ENCODE measurements at places on chromosomes 11 and 22.
A peak's percentile ranks its signal among the peaks of the same experiment; 100 is the strongest.

GRCh38 chr22:45451972-45452371 is 38.5 kb downstream of the RIBC2 start:
- no peak for DNase-seq

DNA sequence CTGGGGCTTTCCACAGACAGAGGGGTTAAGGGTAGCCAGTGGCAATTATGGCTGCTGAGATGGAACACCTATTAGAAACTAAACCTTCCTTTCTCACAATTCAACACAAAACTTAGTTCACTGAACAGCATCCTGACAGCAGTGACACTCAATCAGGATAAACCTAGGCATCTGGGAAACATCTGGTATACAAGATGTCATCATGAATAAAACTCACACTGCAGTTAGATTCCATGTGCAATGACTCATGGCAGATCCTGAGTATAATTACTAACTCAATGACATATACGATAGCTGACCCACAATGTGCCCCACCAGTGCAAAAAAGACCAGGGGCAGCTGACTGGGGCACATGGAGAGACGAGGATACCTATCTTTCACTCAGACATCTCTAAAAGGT is 17.7 kb downstream of the RBFOX2 start:
- DNase-seq, result no peak

- DNase-seq, result no peak
These were observed 367.9 kb downstream of the METTL15 start for GRCh38 chr11:28476049-28476448.

DNA sequence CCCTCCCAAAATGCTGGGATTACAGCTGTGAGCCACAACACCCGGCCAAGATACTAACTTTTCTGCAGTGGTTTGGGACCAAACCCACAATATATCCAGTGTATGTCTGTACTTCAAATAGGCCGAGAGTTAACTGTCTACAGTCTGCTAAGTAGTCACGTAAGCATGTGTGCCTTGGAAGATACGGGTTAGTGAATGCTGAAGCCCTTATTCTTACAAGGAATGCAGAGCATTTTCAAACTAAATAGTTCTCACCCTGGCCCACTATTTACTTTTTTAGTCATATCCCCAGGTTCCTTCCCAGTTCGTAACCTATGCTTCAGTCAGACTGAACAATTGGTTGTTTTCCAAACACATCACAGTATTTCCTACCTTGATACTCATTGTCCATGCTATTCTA is 176.0 kb downstream of the WNT11 start:
- no peak for DNase-seq

GRCh38 chr11:61975638-61976419 is 8.4 kb upstream of the FTH1 start:
- no peak for DNase-seq

GRCh38 chr11:19919050-19919561 is 206.5 kb downstream of the NAV2 start:
- no peak for DNase-seq

DNA sequence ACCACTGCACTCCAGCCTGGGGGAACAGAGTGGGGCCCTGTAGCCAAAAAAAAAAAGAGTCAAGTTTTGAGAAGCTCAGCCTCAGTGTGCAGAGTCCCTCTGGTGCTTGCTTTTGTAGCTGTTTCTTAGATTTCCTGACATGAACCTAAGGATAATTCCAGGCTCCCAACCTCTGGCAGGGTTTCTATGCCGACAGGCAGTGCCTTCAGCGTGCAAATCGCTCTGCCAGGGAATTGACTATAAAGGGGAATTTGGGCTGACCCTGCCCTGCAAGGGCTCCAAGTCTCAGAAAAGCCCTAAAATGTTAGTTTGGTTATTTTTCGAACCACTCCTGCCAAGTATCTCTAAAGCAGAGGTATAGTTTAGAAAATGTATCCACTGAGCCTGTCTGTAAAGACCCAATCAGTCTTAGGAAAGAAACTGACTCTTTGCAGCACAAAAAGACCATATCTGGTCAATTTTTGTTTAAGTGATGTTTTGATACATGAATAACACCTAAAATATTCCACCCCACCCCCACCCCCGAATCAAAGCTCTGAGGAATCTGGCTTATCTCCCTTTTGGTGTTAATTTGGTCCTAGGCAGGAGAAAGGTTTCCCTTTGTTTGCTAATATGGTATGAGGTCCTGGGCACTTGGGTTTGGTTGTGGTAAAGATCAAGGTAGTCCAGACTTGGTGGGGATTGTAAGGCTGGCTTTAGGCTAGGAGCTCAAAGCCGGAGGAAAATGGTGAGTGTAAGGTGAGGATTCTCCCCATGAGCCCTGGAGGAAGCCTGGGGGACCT is 49.7 kb downstream of the ANO1 start:
- no peak for DNase-seq

DNA sequence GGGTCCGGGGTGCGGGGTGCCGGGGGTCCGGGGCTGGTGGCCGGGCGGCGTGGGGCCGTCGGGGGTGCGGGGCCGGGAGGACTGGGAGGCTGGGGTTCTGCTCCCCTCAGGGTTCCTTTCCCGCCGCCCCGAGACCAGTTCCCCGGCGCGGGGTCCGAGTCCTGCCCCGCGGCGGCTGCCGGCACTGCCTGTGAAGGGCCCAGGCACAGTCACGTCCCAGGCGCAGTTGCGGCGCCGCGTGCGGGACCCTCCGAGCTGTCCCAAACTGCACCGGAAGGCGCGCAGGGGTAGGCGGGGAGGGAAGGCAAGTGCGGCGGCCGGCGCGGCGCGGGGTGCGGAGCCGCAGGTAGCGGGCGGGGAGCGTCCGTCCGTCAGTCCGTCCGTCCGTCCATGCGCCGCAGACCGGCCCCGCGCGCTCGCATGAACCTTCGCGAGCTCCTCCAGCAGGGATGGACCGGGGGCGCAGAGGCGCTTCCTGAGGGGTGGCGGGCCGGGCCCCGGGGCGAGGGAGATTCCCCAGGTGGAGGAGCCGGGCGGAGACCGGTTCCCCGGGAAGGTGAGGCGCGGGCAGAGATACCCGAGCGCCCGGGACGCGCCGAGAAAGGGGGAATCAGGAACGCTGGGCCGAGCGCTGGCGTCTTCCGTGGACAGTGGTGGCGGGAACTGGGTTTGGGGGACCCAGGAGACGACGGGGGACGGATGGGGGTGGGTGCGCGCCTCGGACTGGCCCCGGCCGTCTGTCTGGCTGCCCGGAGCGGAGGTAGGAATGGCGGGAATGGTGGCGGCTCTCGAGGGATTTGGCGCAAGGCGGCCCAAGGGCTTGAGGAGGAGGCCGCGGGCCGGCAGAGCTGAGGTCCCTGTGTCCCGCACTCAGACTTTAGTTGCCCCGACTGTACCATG is 3.1 kb upstream of the ADORA2A start:
- DNase-seq, result no peak

DNA sequence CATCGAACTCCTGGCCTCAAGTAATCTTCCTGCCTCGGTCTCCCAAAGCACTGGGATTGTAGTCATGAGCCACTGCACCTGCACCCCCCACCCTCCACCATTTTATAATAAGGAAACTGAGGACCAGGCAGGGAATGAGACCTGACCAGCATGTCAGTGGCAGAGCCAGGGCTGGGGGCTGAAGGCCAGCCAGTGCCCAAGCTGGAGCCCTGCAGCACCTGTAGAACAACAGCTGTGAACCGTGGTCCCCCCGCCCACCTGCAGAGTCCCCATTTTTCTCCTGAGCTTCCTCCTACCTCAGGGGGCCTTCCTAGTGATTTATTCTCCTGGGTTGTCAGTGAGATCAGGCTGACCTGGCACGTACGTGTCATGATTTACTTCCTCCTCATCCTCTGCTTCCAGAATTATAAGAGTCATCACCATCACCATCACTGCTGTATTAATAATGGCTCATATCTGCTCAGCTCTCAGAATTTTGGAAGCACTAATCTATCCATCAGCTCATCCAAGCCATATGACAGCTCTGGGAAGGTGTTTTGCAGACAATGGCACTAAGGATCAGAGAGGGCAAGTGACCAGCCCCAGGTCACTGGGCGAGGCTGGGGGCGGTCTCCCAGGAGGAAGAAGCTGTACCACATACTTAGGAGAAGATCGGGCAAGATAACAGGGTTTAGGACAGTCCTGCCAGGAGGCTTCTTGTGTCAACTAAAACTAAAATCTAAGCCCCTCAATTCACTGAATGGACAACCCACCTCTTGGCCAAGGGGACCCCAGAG is 5.5 kb upstream of the SLCO2B1 start:
- DNase-seq, result no peak

DNA sequence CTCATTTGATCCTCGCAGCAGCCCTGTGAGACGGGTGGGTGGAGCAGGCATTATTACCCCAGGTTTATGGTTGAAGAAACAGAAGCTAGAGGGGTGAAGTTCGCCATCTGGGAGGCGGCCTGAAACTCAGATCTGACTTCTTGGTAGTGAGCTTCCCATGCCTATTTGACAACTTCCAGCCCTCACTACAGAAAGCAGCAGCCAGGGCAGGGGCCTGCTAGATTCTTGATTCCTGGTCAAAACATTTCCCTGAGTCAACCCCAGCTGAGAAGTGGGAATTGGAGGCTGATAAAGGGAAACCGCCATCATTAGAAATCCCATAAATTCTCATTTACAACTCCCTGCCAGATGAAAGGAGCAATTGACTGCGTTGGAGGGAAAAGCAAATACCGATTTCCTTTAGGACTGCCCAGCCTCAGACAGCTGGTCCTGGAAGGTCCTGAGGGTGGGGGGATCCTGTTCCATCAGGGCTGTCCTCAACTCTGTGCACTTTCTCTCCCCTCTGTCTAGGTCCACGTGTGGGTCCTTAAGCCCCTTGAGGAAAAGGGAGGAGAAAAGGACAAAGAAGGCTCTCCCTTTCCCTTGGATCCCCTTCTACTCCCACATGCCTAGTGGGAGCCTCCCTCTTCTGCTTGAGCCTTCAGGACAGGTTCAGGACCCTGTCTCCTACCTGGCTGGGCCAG is 10.2 kb upstream of the NECTIN1 start:
- no peak for DNase-seq

DNA sequence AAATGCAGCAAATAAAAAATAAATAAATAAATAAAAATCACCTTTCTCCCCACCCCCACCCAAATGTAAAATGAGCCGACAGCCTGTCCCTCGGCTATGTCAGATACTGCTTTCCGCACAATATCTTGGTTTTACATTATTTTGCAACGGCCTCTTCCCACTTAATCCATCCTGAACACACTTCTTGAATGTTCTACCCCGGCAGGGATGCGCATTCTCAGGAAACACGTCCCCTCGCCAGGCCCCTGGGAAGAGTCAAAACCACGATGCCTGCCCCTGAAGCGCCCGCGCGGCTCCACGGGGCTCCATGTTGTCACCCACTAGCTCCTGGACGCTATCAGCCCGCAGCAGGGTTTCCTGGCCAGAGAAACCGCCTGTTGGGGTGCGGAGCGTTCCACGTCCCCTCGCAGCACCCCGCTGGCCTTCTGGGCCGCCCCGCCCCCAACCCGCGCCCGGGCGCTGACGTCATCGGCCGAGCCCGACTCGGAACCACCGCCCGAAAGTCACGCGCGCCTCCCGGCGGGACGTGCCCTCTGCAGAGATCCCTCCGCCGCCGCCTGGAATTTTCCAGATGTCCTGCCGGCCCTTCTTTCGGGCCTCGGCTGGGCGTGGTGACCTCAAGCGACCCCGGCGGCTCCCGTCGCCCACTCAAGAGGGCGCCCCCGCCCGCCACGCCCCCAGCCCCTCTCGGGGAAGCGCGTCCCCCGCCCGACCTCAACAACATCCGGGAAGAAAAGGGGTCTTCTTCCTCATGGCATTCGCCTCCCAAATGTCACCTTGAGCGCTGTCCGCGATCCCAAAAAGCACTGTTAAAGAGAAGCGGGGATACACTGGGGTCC is 585 bp upstream of the NEAT1 start:
- DNase-seq, result peak; percentile 87

DNA sequence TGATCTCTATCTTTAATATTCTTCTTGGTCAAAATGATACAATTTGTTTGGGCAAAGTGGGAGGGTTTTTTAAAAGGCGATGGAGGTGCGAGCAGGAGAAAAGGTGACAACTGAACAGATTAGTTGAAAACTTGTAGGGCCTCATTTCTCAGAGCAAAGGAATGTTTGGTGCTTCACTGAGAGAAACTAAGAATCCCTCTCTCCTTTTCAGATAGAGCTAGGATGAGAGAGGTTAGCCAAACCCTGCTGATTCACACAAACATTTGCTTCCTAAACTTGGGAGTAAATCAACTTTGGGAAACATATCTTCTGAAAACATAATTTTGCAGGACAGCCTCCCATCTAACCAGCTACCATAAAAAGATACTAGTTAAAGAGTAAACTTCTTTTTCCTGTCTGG is 57.0 kb downstream of the PHF21A start:
- DNase-seq, result no peak

All from stimulated activated CD8-positive, alpha-beta memory T cell treated with anti-CD3 and anti-CD28 coated beads, Interleukin-15, amount 100 ng/mL, for 4 hours (primary cell).